ENCODE measurements at places on chromosomes 12 and 14.

DNA sequence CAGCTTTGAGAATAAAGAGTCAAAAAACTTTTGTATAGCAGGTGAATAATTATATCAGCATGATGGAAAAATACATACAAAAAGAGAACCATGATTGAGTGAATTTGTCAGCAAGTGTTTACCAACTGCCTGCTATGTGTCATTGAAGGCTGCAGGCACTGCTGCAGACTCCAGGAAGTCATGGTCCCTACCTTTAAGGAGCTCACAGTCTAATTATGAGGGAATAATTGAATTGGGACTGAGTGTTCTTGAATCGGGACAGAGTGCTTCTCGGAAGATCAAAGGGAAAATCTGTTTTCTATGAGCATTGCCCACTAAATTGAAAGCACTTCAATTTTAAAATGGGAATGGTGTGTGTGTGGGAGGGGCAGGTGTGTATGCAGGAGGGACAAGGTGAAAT, 9.5 kb downstream of the OR10AD1 start:
- no peak for DNase-seq

GRCh38 chr14:45120096-45120495, 14.2 kb downstream of the FKBP3 start:
- DNase-seq: no peak

DNA sequence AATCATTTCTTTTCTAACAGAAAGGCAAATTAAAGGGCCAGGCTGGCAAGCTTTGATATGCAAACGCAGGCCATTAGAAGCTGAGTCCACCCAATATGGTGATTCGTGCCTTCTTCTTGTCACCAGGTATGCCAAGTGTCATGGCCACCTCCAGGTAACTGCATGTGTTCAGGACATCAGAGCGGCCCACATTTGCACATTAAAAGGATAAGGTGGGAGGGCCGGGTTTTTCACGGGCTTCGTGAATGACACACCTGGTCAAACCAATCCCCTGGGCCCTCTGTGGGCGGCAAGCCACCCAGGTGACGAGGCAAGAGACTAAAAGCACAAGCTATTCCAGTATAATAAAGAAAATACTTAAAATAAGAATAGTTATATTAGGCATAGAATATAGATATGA, 75.9 kb upstream of the TSPAN11 start:
- DNase-seq: no peak

DNA sequence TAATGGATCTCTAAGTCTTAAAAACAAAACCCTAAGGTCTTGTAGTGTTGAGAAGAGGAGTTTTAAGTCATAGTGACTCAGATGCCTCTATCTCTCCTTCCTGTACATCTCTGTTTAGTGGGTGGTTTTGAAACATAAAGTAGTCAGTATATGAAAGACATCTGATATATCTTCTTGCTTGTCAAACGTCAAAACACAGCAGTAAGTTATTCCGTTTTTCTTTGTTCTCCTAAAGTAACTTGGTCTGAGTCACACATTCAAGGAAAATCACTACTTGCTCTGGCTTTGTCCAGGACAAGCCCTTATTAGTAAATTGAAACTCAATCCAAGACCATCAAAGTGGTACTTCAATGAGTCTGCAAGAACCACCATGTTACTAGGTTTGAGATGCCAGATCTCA, 1172.5 kb downstream of the BCL11B start:
- DNase-seq: no peak

GRCh38 chr12:92049403-92049802, 96.2 kb downstream of the BTG1 start:
- DNase-seq: no peak

DNA sequence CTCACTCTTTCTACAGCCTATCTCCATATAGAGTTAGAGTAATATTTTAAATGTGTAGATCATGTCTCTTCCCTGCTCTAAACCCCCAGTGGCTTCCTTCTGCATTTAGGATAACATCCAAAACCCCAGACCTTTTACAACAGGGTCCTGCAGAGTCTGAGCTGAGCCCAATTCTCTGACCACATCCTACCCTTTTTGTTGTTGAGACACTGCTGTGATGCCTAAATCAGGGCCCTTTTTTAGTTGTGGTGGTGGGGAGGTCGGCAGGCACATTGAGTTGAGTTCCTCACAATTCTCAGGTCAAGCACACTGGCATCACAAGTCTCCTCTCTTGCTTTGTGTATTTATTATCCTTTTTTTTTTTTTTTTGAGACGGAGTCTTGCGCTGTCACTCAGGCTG, 1.8 kb upstream of the DDX47 start:
- DNase-seq: no peak

- no peak for DNase-seq
These were observed 16.9 kb downstream of the ETV6 start for GRCh38 chr12:11666131-11667050.

GRCh38 chr12:126400831-126401230, 1335.6 kb downstream of the AACS start:
- no peak for DNase-seq

- no peak for DNase-seq
These were observed 8.3 kb upstream of the CCND2 start for GRCh38 chr12:4265280-4265679.

GRCh38 chr14:60655119-60655897, 6.0 kb upstream of the SIX1 start:
- DNase-seq: no peak

DNA sequence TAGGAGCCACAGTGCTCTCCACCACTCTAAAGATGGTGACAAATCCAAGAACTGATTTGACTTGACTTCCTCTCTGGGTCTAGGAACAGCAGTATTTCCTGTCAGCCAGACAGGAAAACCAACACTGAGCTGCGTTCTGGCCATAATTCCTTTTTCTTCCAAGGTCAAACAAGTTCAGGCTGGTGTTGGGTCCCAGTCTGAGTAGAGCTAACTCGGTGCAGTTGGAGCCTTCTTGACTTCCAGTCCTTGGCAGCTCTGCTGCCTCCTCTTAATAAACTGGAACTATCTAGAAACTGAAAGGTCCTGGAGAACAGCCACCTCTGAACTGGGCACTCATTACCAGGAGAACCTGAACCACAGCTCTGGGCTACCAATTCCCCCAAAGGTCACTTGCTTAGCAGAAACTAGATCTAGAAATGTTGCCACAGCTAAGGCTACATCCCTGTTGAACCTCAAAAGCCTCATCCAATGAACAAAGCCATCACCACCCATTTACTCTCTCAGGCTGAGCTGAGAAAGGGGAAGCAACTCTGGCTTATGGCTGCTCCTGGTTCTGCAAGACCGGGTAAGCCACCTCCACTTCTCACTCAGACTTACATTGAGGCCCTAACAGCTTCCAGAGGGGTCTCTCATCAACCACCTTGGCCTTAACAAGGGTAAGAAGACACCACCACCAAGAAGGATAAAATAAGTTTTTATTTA, 27.7 kb downstream of the MAX start:
- no peak for DNase-seq

GRCh38 chr14:66117600-66117999, 368.6 kb upstream of the CCDC196 start:
- no peak for DNase-seq

- no peak for DNase-seq
These were observed 91.8 kb upstream of the RIC8B start for GRCh38 chr12:106682594-106683234.

DNA sequence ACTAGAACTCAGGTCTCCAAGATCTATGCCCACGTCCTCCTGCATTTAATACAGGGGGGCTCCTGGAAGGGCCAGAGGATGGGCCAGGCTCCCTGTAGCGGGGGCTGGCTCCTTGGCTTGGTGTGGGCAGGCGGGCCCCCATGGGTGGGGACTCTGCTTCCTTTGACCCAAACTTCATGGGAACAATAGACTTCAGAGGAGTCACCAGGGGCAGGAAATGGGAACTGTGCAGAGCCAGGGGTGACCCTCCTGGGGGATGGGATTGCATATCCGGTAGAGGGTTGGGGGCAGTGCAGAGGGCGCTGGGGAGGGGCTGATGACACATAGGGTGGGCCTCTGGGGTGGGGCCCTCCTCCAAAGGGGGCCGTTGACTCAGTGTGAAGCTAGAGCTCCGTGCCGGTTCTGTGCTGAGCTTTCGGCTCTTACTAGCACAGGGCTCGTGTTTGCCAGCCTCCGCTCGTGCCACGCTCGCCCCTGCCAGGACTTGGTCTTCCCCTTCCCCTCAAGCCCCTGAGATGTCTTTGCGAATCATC, 4.6 kb downstream of the TEAD4 start:
- DNase-seq: no peak

DNA sequence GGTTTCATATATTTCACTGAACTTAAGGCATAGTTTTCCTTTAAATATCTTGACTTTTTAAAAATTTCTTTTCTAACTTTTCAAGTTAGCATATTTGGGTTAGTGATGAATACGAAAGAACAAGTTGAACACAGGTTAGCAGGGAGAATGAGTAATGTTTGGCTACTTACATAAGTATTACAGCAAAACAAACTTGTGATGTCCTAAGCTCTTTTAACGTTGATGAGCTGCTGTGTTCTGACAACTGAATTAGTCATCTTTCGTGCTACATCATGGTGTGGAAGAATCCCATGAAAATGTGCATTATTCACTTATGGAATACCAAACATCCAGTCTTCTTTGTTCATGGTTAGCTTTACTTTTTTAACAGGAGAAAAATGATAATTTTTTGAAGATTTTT, 36.3 kb upstream of the PDZRN4 start:
- no peak for DNase-seq

DNA sequence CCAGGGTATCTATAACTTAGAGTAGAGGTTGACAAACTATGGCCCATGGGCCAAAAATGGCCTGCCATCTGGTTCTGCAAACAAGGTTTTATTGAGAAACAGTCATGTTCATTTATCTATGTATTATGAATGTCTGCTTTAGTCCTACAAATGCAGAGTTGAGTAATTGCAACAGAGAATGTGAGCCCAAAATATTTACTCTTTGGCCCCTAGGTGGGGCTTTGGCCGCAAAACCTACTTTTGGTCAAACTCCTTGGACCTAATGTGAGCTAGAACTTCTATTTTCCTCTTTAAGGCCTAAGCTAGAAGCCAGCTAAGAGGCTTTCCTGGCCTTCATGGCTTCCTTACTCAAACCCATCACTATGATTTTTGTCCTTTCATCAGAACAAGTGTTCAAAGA, 379.1 kb downstream of the NELL2 start:
- no peak for DNase-seq

GRCh38 chr14:36356862-36357261, 36.4 kb upstream of the MBIP start:
- no peak for DNase-seq

DNA sequence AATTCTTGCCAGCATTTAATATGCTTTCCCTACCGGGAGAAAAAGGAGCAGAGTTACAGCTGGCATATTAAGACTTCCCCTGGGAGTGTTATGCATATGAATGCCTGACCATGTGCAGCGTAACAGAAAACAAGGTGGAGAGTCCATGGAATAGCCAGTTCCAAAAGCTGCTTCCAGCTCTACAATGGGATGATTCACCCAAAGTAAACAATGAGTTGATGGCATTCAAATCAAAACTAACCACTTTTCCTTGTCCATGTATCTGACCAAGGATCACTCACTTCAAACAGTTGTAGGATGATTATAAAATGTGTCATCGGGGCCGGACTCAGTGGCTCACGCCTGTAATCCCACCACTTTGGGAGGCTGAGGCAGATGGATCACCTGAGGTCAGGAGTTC, 48.1 kb upstream of the BICDL1 start:
- no peak for DNase-seq

GRCh38 chr14:63413009-63413408, 94.3 kb upstream of the GPHB5 start:
- DNase-seq: no peak

DNA sequence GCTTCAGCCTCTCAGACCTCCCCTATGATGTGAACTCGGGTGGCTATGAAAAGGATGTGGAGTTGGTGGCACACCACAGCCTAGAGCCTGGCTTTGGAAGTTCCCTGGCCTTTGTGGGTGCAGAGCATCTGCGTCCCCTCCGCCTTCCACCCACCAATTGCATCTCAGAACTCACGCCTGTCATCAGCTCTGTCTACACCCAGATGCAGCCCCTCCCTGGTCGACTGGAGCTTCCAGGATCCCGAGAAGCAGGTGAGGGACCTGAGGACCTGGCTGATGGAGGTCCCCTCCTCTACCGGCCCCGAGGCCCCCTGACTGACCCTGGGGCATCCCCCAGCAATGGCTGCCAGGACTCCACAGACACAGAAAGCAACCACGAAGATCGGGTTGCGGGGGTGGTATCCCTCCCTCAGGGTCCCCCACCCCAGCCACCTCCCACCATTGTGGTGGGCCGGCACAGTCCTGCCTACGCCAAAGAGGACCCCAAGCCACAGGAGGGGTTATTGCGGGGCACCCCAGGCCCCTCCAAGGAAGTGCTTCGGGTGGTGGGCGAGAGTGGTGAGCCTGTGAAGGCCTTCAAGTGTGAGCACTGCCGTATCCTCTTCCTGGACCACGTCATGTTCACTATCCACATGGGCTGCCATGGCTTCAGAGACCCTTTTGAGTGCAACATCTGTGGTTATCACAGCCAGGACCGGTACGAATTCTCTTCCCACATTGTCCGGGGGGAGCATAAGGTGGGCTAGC, 7.0 kb upstream of the RPS26 start:
- DNase-seq: no peak

GRCh38 chr12:101927036-101927435, 49.7 kb downstream of the DRAM1 start:
- no peak for DNase-seq

DNA sequence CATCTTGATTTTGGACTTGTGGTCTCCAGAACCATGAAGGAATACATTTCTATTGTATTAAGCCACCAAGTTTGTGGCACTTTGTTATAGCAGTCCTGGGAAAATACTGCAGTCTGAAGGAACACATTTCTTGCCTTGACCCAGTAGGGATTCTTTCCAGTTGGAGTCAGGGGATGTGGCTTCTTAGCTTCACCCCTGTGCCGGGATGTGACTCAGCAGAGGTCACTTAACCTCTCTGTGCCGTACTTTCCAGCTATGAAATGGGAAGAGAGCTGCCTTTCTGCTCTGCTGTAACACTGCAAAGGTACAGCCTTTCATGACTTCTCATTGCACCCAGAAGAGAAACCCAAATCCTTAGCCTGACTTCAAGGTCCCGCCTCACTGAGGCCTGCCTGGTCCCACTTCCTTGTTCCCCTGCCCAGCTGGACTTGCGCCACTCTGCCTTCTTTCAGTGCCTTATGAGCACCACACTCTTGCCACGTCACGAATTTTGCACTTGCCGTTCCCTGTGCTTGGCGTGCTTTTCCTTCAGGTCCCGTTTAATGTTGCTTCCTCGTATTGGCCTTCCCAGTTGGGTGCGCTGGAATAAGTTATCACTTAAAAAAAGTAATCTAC, 24.2 kb downstream of the CHST11 start:
- no peak for DNase-seq

DNA sequence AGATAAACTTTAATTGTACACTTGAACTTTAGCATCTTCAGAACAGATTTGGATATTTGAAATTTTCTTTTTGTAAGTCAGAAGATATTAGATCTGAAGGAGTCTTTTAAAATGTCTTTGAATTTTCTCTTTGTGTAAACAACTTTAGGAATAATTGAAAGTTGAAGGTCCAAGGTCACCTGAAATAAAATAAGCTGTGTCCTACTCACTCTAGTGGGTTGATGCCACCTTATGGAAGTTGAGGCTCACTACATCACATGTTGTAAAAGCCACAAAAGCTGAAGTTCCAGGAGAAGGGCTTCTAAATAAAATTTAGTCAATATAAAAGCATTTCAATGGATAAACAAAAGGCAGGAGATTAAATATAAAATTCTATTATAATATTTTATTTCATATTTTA, 122.0 kb upstream of the ATXN7L3B start:
- no peak for DNase-seq
